LHCN-M2 (cell line): ENCODE measurements at places on chromosomes 16 and 17. TPM values are rescaled to one million over a fixed set of nuclear protein-coding genes. Genes with fewer than 3 reads are reported as not detected.

DNA sequence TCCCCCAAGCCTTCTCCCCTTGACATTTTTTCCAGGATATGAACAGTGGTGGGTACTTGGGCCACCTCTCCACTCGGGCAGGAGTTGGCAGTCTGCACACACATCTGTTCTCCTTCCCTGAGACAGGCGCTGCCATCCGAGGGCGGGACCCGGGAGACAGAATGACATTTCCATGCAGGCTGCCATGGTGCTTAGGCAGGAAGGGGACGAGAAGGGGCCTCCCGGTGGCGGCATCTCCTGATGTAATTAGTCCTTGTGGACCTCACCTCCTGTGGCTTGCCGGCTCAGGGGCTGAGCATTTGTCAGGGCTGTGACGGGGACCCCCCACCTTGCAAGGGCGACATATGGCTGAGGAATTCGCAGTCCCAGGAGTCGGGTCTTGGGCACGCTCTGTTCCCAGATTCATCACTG is 197.2 kb downstream of the FOXL1 start:
- DNase-seq = no peak

Gene KRT32
- not detected in 2 replicates for total RNA-seq

Gene GPR179
- under 0.01 TPM in 1 of 2 replicates, not detected in the other for total RNA-seq

DNA sequence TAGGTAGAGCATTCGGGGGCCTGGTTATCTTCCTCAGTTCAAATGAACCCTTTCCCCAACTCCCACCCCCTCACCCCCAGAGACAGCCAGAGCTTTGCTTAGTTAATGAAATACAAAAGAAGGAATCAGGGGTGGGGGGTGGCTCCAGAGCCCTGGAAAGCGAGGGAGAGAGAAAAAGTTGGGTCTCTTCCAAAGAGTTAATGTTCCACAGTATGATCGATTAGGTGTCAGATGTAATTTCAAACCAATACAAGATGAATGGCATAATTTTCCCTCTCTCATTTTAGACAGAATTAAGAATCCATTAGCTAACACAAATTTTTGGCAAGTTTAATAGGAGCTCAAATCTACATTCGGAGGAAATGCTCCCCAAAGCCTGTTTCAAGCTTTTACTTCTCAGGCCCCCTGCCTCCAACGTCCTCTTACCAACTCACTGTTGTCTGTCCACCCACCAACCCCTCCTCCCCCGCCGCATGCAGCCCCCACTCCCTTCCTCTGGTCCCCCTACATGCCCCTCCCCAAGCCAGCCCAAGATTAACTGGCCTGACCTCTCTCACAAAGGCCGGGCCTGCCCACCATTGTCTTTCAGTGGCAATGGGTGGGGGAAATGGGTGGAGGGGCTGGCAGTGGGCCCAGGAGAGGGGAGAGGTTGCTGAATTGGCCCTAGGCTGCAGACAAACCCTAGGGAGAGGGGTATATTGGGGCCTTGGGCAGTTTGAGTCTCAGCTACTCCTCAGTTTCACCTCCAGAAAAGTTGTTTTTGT is 28.2 kb downstream of the NEUROD2 start:
- DNase-seq = no peak

Gene TUBG1
- total RNA-seq = 144 and 154 TPM in 2 replicates

GRCh38 chr16:21997697-21998480 is 3.0 kb downstream of the PDZD9 start:
- no peak for DNase-seq

- no peak for DNase-seq
Measured at GRCh38 chr17:29844339-29845048, 85.5 kb downstream of the SSH2 start.

DNA sequence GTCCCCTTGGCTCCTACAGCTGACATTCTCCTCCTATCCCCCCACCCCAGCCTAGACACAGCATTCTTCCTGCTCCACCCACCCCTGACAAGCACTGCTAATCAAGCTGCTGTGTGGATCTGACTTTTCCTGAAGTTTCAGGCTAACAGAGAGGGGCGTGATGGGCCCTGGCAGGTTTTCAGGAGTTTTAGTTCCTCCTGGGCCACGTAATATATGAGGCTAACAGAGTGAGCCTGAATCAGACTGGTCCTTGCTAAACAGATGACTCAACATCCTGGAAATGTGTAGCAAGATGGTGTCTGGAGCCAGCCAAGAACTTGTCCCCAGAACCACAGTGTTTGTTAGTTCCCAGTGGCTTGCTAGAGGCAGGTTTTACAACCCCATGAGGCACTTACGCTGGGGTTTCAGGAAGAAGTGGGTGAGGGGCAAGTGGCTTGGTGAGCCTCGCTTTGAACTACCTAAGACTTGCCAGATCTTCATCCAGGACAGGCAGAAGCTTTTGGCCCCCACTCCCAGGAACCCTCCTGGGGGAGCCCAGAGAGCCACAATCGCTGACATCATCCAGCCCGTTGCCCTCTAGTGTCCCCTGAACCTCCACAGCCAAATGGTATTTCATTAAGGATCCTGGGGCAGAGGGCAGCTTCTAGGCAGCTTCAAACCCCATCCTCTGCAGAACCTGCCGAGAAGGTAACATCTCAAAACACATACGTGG is 15.9 kb downstream of the TMEM92 start:
- DNase-seq = peak; percentile 94

- DNase-seq = no peak
Measured at GRCh38 chr16:50037662-50038220, 12.7 kb downstream of the CNEP1R1 start.

Gene ARL5C
- not detected in 2 replicates for total RNA-seq

DNA sequence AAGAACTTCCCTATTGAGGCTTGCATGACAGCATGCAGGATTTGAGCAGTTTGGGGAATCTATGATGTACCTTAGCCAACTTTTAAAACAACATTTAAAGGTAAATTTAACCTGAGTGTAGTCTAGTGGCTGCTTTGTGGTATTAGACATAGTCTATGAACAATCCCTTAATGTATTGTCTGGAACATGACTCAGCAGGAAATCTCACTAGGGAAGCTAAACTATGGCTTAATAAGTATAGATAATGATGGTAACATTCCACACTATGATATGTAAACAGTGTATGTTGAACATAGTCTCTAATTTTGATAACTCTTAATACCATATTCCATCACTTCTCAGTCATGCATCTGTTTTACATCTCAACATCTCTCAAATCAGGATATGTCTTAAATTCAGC is 52.1 kb upstream of the SLC12A3 start:
- no peak for DNase-seq
